Mesenteric fat pad (tissue), 1 donor: ENCODE measurements at places on chromosomes 12 and 14. TPM values are rescaled to one million over a fixed set of nuclear protein-coding genes. Genes with fewer than 3 reads are reported as not detected.

GRCh38 chr14:66440801-66441200 is 45.4 kb upstream of the CCDC196 start:
- DNase-seq = no peak

Gene KCNMB4
- 1.2 TPM for total RNA-seq

Gene ZNF605
- 8.0 TPM for total RNA-seq

DNA sequence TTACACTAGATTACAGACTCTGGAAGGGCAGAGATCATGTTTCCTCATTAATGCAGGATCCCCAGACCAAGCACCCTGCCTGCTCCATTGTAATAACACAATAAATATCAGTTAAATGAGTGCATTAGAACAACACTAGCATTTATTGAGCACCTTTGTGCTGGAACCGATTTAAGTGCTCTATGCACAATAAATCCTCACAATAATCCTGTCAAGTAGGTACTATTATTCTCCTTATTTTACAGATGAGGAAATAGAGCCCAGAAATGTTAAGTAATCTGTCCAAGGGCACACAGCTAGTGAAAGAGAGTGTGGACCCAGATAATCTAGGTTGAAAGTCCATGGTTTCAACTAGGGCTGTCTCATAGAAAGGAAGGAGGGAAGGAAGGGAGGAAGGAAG is 69.8 kb downstream of the MAP1LC3B2 start:
- no peak for DNase-seq

DNA sequence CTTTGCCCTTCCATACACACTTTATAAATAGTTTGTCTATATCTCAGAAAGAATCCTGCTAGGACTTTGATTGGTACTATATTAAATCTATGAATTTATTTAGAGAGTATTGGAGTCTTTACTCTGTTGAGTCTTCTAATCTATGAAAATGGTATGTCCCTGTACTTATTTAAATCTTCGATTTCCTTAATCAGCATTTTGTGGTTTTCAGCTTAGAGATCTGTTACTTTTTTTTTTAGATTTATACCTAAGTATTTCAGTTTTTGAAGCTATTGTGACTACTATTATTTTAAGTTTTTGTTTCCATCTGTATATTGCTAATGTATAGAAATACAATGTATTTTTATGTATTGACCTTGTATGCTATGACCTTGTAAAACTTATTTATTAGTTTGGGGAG is 13.4 kb upstream of the IFI27L2 start:
- no peak for DNase-seq

GRCh38 chr12:42756841-42757623 is 167.5 kb upstream of the PRICKLE1 start:
- no peak for DNase-seq

Gene KIF26A
- total RNA-seq = 3.2 TPM

DNA sequence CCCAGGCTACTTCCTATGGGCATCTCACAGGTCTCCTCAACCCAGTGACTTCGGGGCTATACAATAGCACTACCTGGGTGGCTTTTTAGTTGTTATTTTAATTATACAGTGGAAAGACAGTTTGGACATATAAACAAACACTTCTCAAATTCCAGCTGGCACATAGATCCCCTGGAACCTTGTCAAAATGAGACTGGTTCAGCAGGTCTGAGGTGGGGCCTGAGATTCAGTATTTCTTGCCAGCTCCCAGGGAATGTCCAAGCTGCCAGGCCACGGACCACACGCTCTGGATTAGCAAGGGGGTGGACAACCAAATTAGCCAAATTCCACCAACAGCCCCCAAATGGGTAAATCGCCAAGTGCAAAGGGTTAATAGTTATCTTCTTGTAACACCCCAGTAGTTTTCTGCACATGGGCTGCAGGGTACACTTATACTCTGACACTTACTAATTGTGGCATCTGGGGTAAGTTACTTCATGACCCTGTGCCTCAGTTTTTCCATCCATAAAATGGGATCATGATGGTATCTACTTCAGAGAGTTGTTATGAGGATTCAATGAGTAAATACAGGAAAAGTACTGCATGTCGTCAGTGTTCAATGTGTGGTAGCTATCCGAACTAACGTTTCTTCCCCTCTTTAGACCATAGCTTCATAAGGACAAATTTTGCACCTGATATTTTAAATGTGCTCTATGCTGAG is 789.4 kb upstream of the TBX3 start:
- DNase-seq = no peak

Gene PROX2
- not detected for total RNA-seq

DNA sequence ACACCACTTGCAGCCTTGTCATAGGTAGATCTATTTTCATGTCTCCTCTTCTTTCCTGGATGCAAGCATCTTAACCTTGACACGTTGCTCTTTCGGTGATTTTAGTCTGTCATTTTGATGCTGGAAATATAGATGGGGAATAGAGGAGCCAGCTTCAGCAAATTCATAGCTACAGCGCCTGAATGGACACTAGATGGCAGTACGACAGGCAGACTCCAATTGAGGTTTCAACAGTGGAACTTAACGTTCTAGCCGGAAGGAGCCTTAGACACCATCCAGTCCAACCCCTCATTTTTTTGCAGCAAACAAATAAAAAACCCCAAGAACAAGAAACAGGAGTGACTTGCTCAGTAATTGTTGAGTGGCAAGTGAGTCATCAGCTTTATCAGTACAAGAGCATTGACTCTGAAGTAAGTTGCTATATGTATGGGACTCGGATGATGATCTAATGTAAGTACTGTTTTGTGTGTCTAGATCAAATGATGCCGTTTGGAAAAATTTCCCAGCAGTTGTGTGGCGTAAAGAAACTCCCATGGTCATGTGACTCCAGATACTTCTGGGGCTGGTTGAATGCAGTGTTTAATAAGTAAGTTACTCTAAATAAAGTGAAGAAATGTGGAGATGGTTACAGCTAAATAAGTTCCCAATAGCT is 9.0 kb downstream of the DMAC2L start:
- DNase-seq = no peak

Gene GYS2
- 0.10 TPM for total RNA-seq

DNA sequence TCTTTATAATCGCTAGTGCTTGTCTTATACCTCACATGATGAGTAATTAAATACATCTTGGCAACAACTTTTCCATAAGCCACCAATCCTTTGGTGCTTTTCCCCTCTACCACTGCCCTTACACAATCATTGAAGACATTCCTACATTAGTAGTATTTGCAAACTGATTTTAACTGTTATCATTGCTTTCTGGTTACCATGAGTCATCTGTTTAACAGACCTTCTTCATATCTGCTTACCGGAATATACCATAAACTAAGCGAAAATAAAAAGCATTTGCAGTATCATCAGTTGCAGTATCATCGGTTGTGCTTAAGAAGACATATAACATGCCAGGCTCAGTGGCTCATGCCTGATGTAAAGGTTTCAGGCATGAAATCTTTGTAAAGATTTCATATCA is 54.8 kb upstream of the PLEKHA5 start:
- no peak for DNase-seq

Gene RNASE7
- 0.39 TPM for total RNA-seq

Gene OVCH1
- total RNA-seq = 0.90 TPM

GRCh38 chr14:23569443-23570151 is 2.0 kb upstream of the AP1G2 start:
- DNase-seq = no peak

GRCh38 chr12:43571885-43572284 is 19.9 kb upstream of the ADAMTS20 start:
- DNase-seq = no peak

Gene PMEL
- total RNA-seq = 0.64 TPM

Gene KRT3
- not detected for total RNA-seq

GRCh38 chr12:115640929-115641328 is 636.6 kb downstream of the MED13L start:
- DNase-seq = no peak

GRCh38 chr12:108949976-108950375 is 70.1 kb downstream of the DAO start:
- no peak for DNase-seq

GRCh38 chr14:54840336-54840735 is 62.3 kb downstream of the GCH1 start:
- no peak for DNase-seq

DNA sequence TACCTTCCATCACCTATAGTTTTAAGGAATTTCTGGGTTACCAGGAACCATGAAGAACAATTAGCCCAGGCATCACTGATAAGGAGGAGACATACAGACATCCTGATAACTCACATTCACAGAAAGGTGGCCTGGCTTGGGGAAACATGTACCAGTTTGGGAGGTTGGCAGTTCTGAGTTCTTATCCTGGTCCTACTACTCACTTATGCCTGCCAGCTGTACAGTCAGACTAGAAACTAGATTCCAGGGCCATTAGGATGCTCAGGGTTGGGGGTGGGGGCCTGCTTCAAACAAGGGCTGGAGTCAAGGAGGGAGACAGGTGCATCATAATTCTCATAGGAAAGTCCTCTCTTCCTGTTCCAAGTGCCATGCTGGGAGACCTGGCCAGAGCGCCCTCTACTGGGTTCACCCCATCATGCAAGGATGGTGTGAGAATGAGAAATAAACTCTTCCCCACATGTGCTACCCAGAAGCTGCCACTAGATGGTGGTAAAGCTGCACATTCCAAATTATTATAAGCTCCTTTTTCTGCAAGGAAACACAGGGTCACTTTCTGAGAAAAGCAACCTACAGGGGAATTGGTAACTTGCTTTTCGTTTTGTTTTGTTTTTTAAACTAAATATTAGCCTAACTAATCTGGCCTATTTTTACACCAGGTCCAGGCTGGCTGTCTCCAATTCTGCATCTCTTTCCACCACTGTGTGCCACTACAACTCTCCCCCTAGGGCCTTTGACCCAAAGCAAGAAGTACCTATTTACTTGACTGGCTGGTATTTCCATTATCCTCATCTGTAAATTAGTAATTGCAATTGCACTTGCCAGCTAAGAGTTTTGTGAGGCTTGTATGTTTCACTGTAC is 14.5 kb downstream of the OAS2 start:
- DNase-seq = no peak

GRCh38 chr14:26867171-26867757 is 269.4 kb upstream of the NOVA1 start:
- DNase-seq = no peak

DNA sequence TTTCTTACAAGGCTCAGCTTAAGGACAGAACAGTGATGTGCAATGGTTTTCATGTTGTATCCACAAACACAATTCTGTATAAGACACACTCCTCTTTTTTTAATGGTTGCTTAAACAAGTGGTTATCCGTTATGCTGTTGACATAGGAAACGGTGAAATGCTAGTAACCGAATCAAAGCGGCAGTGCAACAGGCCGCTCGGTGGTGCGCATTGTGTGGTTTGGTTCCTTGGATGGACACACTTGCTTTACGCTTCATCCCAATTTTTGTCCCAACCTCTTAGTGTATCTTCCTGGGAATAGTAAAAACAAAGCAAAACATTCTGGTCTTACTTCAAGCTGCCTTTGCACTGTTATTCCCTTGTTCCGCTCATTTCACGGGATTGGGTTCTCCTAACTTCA is 650 bp upstream of the PTGER2 start:
- DNase-seq = no peak

Gene NTF3
- 0.84 TPM for total RNA-seq

DNA sequence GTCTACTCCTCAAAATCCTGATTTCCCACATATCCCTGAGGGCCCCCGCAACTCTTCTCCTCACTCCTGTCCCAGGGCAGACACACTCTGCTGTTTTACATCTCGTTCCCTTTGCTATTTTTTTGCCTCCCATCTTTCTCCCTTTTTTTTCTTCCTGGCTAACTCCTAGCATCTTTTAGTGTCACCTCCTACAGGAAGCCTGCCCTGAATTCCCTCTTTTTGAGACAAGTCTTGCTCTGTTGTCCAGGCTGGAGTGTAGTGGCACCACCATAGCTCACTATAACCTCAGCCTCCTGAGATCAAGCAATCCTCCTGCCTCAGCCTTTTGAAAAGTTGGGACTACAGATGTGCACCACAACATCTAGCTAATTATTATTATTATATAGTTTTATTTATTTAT is 13.3 kb downstream of the MORN3 start:
- DNase-seq = no peak

Gene TAS2R8
- total RNA-seq = not detected

DNA sequence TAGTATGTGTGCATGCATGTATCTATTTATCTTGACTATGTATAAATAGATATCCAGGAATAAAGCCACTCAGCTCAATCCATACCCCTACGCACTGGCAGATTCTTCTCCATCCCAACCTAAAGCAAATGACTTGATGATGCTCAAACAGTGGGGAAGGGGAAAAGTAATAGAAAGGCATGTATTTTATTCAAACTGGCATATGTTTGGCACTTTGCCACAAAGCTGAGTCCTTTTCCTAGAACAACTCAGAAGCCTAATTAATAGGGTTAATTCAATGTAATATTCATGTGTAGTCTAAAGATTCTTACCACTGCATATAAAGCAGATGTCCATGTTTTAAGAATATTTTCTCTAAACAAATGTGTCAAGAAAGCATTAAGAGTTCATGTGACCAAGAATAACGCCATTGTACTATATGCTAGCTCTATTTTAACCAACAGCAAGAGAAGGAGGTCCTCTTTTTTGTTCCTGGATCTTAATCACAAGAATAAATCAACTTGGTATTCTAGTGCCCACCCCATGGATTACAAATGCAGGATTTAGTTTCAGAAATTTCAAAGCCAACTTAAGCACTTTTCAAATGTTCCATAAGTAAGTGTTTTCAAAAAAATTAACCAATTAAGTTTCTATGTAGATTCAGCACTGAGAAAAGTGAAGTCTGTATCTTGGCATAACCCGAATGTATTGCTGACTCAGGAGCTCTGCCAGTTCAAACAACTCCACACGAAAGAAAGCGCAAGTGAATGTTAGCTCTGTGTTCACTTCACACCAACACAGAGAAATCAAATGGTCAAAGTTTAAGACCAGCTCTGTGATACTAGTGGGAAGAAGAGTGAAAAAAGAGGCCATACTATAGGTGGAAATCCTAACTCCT is 233.6 kb downstream of the MED13L start:
- DNase-seq = no peak
